Thyroid gland (tissue), 4 donors: ENCODE measurements at places on chromosomes 7 and 10.
A peak's percentile ranks its signal among the peaks of the same experiment; 100 is the strongest.

GRCh38 chr7:121517591-121517990 is 121.5 kb upstream of the FAM3C start:
- DNase-seq = no peak

DNA sequence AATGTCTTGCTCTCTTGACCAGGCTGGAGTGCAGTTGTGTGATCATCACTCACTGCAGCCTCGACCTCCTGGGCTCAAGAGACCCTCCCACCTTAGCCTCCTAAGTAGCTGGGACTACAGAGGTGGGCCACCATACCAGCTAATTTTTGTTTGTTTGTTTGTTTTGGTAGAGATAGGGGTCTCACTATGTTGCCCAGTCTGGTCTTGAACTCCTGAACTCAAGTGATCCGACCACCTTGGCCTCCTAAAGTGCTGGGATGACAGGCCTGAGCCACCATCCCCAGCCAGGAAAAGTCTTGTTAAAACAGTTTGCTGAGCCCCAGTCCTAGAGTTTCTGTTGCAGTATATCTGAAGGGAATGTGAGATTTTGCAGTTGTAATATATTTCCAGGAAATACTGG is 83.9 kb downstream of the SKIDA1 start:
- DNase-seq = no peak

DNA sequence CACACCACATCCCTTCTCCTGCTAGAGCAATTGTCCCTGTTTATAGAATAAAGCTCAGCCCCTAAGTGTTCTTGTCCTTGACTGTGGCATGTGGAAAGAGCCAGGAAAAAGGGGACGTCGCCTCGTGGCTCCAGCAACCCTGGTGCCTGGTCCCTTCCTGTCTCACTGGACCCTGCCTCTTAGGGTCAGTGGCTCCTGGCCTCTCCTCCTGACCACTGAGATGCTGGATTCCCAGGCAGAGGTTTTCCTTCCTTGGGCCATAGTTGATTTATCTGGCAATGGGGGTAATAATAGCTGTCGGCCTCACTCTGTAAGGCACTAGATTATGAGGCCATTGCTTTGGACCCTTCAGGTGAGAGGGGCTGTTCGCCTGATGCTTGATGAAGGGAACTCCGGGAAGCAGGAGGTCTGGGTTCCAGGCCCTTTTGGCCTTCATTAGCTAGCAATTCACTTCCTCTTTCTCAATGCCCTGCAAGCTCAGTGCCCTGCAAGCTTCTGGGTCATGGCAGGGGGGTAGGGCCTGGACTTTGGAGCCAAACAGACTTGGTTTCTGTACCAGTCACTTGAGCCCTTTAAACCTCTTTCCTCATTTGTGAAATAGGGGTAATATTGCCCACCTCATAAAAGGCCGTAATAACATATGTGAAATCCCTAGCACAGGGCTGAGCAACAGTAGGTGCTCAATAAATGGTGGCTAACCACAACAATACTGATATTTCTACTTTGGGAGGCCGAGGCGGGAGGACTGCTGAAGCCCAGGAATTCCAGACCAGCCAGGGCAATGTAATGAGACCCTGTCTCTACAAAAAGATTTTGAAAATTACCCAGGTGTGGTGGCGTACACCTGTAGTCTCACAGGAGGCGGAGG is 1.1 kb downstream of the ASL start:
- no peak for DNase-seq

GRCh38 chr7:42590771-42591310 is 321.0 kb downstream of the C7orf25 start:
- no peak for DNase-seq

GRCh38 chr7:50852901-50853300 is 70.2 kb upstream of the GRB10 start:
- no peak for DNase-seq

DNA sequence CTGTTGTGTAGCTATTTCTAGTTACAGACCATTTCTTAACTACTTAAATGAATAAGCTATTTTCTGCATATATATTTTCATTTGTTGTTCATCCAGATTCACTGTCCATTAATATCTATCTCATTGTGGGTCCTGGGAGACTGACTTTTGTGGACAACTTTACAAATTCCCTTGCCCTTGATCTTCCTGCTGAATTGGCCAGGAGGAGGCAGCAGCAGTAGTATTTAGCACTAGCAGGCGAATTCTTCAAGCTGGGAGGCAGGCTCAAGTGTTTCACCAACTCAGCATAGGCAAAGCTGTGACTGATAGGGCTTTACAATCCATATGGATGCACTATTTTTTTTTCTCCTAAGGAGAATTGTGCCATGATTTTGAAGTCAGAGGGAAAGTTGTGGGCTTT is 461.0 kb upstream of the NRG3 start:
- peak; percentile 70 for DNase-seq

GRCh38 chr7:129670656-129671055 is 59.1 kb downstream of the NRF1 start:
- no peak for DNase-seq

DNA sequence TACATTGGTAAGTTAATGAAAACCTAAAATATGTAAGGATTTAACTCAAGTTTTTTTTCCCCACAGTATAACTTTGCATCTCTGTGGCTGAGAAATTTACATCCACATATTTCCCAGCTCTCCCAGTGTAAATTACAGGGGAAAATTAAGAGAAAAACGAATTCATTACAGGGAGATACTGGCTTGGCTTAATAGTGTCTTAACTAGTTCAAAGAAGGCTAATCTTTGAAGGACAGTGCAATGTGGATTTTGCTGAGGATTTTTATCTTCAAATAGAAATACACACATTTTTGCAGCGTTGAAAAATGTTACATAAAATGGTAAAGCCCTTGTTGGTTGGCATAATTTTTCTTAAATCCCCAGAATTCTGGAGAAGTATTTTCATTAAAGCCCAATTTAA is 1.5 kb downstream of the CBX3 start:
- DNase-seq = no peak

DNA sequence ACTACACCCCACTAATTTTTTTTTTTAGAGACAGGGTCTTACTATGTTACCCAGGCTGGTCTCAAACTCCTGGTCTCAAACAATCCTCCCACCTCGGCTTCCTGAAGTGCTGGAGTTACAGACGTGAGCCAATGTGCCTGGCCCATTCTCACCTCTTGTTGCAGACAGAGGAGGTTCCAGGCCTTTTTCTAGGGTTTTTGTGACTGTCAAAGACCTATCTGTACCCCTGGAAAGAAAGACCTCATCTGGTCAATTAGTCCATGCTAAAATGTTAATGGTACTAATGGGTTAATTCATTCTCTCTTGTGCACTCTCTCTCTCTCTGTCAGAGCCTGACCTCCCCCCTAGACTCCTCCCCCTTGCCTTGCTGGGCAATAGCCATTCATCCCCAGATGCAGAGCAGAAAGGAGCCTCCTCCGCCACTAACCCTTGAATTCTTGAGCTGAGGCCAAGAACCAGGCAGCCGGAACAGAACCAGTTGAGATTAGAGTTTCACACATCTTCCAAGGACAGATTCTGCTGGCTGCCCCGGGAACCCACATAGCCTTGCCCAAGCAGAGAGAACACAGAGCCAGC is 209.7 kb downstream of the SKIDA1 start:
- DNase-seq = peak; percentile 96

GRCh38 chr10:109173121-109173520 is 750.2 kb downstream of the XPNPEP1 start:
- DNase-seq = no peak

- no peak for DNase-seq
These were observed 594.9 kb downstream of the INHBA start for GRCh38 chr7:41107938-41108448.

DNA sequence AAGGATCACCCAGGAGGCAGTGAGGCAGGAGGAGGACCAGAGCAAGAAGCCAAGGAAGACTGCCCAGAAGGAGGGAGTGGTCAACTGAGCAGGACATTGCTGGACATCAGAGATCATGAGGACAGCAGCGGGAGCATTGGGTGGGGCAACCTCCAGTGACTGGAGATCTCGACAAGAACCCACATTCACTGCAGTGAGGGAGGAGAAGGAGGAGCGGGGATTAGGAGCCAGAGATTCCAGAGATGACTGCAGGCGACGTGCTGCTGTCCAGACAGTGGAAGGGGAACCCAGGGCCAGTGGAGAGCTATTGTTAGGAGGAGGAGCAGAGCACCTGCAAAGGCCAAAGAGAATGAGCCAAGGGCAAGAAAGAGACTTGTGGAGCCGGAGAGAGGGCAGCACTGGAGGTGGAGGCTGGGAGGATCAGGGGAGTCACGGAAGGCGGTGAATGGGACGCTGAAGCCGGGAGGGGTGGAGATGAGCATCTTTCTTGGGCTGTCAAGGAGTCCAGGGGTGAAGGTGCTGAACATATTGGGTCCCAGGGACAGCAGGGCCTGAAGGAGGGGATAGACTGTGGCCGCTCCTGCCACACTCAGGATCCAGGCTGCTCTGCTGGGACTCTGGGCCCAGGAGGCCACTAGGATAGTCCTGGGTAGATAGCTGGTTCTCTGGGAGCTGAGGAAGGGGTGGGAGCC is 140.1 kb upstream of the UNC5B start:
- no peak for DNase-seq

DNA sequence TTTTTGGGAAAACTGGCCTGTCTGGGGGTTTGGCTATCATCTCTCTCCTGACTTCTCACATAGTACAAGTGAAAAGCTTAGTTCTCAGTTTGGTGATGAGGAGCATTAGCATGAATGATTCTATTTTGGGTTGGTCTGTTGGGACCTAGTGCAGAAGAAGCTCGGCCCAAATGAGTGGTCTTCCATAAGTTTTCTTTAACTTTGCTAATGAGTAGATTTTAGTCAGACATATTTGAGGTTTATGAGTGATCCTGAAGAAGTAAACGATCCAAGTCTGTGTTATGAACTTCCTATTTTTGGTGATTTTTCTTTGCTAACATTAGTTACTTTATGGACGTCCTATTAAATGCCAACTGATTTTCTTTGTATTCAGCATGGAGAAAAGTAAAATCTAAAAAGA is 51.7 kb upstream of the CALD1 start:
- no peak for DNase-seq

DNA sequence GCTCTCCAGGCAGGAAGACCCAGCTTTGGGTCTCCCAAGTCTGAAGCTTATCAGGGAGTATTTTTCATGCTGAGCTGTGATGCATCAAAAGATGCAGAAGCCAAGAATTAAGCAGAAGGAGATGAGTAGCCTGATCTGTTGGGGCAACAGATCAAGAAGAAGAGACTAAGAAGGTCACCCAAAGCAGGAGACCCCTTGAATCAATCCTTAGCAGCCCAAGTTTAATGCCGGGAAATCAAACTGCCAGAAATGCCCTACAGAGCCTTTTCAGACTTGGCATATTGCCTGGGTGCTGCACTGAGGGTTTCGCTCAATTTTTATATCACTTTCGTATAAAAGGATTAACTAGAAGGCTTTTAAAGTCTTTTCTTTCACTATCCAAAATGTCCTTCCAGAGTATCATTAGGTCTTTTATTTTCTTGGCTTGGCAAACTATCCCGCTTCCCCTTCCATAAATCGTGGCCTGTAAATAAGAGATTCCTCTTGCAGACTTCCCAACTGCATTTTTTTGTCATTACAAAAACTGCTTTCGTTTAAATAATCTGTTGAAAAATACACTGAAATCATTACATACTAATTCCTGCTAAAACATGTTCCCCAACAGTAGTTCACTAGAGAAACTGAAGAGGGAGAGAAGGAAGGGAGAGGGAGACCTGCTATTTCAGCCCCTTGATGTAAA is 49.0 kb upstream of the STK17A start:
- DNase-seq = no peak

- DNase-seq = no peak
These were observed 196.1 kb upstream of the SVIL start for GRCh38 chr10:29830531-29831512.

- no peak for DNase-seq
These were observed 51.6 kb downstream of the TFPI2 start for GRCh38 chr7:93838966-93839365.

DNA sequence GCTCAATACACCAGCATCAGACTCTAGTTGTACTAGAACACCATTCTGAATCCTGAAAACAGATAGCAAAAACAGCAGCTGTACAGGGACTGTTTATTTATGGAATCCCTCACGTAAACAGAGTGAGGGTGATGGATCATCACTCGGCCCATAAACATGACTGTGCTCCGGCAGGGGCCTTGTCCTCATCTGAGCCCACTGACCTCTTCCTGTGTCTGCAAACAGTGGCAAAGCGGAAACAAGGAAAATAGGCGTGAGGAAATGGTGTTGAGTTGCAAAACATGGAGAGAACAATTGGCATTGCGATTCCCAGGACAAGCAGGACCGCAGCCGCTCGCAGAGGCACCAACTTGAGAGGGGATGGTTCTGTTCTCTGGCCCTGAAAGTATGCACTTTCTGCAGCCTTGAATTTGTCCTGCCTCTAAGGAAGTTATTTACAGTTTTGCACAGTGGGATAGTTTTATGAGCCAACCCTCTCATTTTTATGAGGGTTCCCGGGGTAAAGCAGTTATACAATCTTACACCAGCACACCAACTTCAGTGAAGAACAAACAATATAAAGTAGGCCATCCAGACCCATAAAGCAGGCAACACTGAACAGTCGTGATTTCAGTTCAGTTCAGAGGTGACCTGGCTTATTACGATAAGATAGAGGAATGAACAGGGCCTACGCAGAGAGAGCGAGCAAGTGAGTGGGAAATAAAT is 248.0 kb upstream of the FZD8 start:
- DNase-seq = no peak

- DNase-seq = no peak
These were observed 85.2 kb downstream of the SORBS1 start for GRCh38 chr10:95475827-95476468.

DNA sequence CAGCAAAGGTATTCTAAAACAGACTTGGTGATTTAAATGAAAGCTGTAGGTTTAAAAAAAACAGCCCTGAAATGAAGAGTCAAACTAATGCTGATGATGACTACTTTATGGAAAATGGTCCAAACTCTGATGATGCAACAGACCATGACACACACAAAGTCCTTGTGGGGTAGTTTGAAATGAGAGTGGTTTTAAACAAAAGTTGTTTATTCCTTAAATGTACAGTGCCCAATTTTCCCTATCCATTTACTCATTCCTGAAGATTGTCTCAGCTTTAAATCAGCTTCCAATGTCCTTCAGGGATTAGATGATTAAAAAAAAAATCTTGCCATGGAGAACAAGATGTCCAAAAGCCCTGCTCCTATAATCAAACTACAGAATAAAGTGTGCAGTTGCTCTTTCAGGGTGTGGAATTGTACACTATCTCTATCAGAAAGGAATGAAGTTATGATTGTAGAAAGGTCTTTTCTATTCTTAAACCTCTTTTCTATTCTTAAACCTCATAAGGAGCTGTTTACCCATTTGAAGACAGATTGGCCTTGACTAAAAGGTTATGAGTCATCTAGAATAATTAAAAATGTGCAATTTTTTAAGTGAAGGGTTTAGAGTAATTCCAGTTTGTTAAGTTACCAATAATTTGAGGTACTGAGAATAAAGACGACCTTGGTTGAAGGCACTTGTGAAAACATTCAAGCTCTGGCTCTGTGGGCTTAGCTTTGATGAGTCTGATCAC is 70.2 kb upstream of the ITGA8 start:
- no peak for DNase-seq
